Inflammatory macrophage treated with lipopolysaccharide for 4 hours (primary cell): ENCODE measurements at places on chromosomes 3 and 15.

- DNase-seq, result peak; percentile 14
Observed at GRCh38 chr3:177758126-177758525, 560.8 kb upstream of the TBL1XR1 start.

- DNase-seq, result no peak
Observed at GRCh38 chr3:31009881-31010280, 115.4 kb upstream of the GADL1 start.

- DNase-seq, result no peak
Observed at GRCh38 chr3:169158379-169158778, 505.1 kb downstream of the MECOM start.

DNA sequence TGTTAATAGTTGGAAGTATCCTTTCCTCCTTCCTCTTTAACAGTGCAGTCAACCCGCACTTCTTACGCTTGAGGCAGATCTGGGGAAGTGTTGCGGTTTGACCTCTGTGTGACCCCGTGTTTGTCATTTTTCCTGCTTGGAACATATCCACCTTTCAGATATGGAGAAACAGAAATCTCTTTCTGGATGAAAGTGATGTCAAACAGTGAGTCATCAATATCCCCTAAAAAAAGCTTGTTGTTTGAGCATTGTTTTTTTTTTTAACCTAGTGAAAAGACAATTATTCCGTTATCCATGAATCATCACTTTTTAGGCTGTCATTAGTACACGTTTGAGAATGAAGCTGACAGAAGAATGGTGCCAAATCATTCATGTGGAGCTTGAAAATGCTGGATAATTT, 293.7 kb downstream of the ARPP21 start:
- peak; percentile 39 for DNase-seq

GRCh38 chr15:33461671-33462070, 150.9 kb downstream of the RYR3 start:
- DNase-seq, result no peak

GRCh38 chr15:71712182-71712581, 98.2 kb upstream of the NR2E3 start:
- DNase-seq, result no peak

DNA sequence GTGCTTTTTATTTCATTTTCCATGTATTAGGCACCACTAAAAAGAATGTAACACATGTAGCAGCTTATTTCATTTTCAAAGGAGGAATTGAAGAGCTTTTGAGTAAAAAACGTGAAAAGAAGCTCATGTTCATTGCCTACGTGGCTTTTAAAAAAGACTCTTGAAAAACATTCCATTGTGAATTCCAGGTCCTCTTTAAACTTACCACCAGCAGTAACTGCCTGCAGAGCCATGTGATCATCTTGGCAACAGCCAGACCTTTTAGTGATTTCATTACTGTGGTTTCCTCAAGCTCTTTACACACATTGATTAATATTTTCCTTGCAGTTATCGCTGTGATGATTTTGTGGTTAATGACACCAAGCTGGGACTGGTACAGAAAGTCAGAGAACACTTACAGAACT, 43.8 kb upstream of the FBXL22 start:
- peak; percentile 77 for DNase-seq

- DNase-seq, result no peak
Observed at GRCh38 chr15:29522373-29523276, 253.0 kb upstream of the NSMCE3 start.

DNA sequence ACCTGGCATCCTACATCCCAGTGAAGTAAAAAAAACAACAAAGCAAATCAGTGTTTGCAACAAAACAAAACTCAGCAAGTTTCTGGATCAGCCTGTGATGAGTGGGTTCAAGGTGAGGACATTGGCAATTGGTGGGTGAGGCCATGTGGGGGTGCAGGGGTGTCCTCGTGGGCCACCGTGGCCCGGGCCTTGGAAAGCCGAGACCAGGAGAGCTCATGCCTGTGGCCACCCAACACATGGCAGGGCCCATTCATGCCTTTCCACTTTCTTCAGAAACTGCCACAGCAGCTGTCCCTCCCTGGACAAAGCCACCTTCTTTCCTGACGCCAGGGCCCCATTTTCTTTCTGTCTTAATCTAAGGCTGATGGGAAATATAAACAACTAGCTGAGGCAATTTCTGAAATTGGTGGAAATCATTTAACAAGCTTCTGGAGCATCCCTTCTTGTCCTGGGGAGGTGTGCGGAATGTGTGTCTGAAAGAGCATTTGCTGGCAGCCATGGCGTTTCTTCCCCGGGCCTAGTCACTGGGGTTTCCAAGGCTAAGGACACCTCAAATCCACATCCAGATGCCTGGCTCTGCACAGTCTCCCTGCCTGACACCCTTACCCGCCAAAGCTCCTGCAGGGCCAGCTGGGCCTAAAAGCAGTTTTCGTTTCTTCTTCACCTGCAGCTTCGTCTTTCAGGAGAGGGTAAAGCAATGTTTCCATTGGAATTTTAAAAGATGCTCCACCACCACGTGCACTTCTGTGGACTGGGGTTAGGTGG, 34.1 kb upstream of the SFMBT1 start:
- DNase-seq, result no peak

DNA sequence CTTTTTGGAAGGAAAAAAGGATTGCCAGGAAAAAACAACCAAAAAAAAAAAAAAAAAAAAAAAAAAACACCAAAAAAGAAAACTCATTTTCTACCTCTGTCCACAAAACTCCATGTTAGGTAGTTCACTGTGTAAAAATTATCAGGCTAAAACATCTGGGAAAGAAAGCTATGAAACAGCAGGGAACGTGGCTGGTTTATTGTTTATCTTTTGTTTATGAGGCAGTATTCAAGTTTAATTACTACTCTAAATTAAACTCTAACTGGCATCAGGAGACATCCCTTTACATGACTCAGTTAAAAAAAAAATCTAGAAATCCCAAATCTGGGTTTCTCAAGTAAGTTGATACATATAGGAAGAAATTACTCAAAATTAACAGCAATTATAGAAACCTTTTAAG, 21.8 kb downstream of the MEIS2 start:
- DNase-seq, result no peak

- no peak for DNase-seq
Observed at GRCh38 chr15:83320404-83320803, 35.9 kb upstream of the BNC1 start.

- DNase-seq, result no peak
Observed at GRCh38 chr15:69794645-69795469, 302.9 kb downstream of the TLE3 start.

DNA sequence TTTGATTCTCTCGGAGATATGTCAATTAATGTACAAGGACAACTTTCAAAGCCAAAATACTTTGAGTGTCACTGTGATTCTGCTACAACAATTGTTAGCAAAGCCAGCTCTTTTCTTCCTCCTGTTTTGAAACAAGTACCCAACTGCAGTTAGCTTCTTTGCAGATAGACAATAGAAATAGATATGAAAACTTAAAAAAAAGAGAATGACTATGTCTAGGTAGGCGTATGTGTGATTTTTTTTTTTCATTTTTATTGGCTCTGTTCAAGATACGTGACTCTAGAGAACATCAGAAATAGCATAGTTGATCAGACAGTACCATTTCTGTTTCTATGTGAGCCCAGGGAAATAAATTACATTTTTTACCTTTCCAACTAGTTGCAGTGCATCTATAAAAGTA, 142.9 kb upstream of the CNTN4 start:
- DNase-seq, result no peak

DNA sequence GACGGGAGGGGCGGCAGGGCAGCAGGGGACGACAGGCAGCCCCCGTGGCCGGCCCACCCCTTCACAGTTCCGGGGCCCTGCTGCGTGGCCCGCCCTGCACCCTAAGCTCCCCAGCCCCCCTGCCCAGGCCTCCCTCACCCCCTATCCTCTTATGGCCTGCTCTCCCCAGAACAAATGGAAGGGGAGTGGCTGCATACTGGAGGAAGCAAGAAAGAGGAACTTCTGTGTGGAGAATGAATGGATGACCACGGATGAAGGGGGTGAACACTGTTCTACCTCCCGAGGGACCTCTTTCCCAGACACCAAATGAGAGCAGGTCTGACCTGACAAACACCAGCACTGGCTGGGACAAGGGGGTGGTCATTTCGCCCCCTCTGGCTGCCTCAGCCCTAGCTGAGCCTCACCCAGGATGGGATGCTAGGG, 25.0 kb downstream of the SEC61A1 start:
- peak; percentile 64 for DNase-seq

GRCh38 chr3:6182476-6182875, 678.4 kb upstream of the GRM7 start:
- DNase-seq, result no peak

DNA sequence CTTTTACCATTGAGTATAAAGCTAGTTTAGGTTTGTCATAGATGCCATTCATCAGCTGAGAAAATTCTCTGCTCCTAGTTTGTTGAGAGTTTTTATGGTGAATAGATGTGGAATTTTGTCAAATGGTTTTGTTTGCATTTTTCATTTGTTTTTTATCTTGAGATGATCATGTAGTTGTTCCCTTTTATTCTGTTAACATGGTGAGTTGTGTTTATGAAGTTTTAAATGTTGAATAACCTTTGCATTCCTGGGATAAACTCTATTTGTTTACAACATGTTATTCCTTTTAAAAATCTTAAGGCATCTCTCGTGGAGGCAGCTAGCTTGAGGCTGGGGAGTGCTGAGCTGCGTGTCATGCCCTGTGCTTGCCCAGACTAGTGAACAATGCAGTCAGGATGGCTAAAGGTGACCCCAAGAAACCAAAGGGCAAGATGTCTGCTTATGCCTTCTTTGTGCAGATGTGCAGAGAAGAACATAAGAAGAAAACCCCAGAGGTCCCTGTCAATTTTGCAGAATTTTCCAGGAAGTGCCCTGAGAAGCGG, 48.5 kb downstream of the ANAPC13 start:
- DNase-seq, result no peak

GRCh38 chr15:98543237-98543636, 105.1 kb upstream of the IGF1R start:
- DNase-seq, result no peak

DNA sequence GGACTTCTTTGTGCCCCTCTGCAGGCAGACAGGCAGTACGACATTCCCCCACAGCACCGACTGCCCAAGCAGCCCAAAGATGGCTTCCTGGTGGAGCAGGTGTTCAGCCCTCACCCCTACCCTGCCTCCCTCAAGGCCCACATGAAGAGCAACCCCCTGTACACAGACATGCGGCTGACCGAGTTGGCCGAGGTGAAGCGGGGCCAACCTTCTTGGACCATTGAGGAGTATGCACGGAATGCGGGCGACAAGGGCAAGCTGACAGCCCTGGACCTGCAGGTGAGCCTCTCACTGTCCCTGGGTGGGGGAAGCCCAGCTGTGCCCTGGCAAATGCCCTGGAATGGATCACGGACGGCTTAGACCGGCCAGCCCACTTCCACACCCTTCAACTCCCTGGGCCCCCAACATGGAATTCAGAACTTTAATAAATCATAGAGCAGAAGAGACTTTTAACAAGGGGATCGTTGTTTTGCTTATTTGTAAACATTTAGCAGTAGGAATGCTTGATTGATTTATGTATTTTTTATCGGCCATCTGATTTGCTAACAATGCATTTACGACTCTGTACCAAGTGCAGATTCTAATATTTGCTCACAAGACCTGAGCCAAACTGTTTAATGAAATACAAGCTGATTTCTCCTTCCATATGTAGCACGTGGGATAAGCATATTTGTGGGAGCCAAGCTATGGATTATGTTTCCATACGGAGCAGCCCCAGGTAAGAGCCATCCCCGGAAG, 31.1 kb downstream of the MINAR1 start:
- no peak for DNase-seq

DNA sequence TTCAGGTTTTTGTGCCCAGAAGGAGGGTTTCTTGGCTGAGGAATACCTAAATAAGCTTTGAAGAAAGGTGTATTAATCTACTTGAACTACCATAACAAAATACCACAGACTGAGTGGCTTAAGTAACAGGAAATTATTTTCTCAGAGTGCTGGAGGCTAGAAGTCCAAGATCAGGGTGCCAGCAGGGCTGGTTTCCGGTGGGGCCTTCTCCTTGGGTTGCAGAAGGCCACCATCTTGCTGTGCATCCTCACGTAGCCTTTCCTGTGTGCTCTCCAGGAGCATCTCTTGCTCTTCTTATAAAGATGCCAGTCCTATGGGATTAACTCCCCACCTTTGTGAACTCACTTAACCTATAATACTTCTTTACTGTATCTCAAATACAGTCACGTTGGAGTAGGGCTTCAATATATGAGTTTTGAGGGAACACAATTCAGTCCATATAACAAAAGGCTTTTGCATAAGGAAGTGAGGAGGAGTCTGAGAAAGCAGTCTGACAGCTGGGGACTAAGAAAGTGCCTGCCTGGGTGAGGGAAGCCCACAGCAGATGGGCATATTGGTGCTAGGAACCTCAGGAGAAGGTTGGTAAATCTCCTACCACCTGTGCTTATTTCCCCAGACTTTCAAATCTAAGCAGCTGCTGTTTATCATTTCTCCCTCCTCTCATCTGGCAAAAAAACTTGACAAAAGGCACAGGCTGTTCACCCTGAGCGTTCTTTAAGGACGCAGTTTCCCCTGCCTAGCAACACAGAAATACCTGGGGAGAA, 89.6 kb upstream of the CBLB start:
- DNase-seq, result no peak

DNA sequence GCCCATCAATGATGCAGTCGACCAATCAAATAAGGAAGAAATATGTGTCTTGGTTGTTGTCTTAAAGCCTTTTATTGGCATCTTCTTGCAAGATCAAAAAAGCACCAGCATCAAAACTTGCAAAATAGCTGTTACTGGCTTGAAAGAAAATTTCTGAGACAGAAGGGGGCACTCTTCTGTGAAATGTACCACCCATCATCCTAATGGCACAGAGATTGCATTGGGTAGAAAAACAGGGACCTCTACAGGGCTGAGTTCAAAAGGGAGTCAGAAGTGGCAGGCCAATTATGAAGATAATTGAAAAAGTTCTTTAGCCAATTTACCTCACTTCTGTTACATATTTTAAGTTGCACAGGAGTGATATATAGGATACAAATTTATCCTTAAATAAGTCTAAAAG, 122.3 kb upstream of the GPR149 start:
- DNase-seq, result no peak

GRCh38 chr3:31948280-31948679, 32.8 kb downstream of the OSBPL10 start:
- DNase-seq, result no peak

DNA sequence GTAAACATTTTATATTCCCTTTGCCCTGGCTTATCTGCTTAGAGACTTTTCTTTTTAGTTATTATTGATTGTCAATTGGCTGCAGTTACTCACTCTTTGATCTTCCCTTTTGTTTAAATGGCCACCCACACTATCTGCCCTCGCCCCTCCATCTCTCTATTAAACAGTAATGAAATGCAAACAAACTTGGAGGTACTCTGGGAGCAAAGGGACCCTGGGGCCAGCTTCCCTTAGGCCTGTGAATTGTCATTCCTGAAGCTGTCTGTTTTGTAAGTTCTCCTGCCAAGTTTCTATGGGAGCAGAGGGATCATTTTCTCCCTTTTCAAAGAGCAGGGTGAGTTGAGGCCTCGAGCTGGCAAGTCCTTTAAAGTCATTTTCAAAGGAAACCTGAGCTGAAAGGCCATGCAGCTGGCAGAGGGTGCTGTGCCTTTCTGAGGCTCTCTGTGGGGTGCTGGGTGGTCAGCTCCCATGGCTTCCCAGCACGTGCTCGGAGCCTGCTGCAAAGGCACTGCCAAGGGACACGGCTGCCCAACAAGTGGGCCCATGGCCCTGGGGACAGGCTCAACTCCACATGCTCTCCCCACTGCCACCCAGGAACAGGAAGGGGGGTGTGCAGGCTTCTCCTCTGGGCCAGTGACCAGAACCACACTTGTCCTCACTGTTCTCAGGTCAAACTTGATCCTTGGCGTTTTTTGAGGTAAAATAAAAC, 17.4 kb upstream of the RTP2 start:
- no peak for DNase-seq
